GOT3 (cell line): ENCODE measurements at places on chromosomes 4 and X.

GRCh38 chr4:124018383-124019317 lies 622.1 kb downstream of the SPRY1 start:
- no peak for DNase-seq

- DNase-seq: no peak
Observed at GRCh38 chr4:67393699-67394281, 151.5 kb downstream of the CENPC start.

- DNase-seq: no peak
Observed at GRCh38 chrX:55033429-55033828, 2.7 kb upstream of the ALAS2 start.

GRCh38 chrX:104564921-104565703 lies 887 bp upstream of the IL1RAPL2 start:
- DNase-seq: no peak

GRCh38 chr4:105622269-105622668 lies 69.8 kb downstream of the ARHGEF38 start:
- no peak for DNase-seq

- DNase-seq: no peak
Observed at GRCh38 chr4:134885436-134885835, 683.8 kb upstream of the PABPC4L start.
